Frontal cortex (tissue), 4 donors: ENCODE measurements at places on chromosomes 3 and 15. TPM values are rescaled to one million over a fixed set of nuclear protein-coding genes. Genes with fewer than 3 reads are reported as not detected.

Gene ASTE1
- 15.1 TPM for total RNA-seq

Gene ALS2CL
- total RNA-seq, result 1.2 TPM

Gene LRRC31
- total RNA-seq, result under 0.01 TPM

Gene HHLA2
- not detected for total RNA-seq

Gene SLC9A9
- total RNA-seq, result 4.9 TPM

Gene ACOX2
- 1.6 TPM for total RNA-seq

Gene CADM2
- 64.8 TPM for total RNA-seq
